ENCODE measurements at places on chromosomes 1 and 21. TPM values are rescaled to one million over a fixed set of nuclear protein-coding genes. Genes with fewer than 3 reads are reported as not detected.

GRCh38 chr1:161676958-161677689 is 14.2 kb downstream of the FCGR2B start:
- no peak for DNase-seq

DNA sequence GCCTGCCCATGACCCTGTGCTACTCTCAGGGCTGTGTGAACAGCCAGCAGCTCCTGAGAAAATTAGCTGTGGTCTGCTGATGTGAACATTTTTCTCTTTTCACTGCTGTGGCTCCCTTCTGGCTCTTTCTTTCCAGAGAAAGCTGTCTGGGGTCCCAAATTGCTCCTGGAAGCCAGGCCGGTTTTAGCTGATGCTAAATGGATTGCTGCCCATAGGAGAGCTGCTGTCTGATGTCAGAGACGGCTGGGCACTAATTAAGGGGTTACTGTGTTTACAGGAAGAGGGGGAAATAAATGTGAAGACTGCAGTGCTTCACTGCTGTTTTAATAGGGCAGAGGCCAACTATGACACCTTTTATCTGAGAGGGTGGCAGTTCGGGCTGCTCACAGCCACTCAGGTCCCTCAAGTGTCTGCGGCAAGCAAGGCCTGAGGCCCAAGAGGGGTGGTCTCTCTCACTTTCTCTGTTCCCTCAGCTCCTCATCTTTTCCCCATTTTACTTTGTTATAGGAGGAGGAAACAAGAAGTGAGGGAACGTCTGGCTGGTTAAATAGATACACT is 106.0 kb upstream of the GNG12 start:
- no peak for DNase-seq

GRCh38 chr1:58031416-58031815 is 515.1 kb downstream of the OMA1 start:
- no peak for DNase-seq

- no peak for DNase-seq
Measured at GRCh38 chr1:54144366-54144765, 8.4 kb downstream of the CDCP2 start.

DNA sequence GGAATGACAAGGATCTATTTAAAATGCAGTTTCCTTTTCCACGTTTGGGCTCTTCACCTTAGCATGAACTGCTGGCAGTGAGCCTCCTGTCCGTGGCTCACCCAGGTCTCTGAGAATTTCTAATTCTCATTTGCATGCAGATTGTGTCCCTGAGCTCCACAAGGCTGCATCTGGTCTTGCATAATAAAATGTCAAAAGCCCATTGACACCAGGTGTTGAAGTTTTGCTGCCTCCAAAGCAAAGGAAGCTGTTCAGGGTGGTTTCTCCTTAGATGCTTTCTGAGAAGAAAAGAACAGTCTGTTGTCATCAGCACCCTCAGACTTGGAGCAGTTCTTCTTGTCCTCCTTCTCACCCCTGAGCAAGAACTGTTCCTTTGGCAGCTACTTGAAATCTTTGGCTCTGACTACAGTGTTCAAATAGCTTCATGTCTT is 433.1 kb upstream of the KAZN start:
- peak; percentile 20 for DNase-seq

The ECM1 gene
- total RNA-seq, result 50.2 TPM

DNA sequence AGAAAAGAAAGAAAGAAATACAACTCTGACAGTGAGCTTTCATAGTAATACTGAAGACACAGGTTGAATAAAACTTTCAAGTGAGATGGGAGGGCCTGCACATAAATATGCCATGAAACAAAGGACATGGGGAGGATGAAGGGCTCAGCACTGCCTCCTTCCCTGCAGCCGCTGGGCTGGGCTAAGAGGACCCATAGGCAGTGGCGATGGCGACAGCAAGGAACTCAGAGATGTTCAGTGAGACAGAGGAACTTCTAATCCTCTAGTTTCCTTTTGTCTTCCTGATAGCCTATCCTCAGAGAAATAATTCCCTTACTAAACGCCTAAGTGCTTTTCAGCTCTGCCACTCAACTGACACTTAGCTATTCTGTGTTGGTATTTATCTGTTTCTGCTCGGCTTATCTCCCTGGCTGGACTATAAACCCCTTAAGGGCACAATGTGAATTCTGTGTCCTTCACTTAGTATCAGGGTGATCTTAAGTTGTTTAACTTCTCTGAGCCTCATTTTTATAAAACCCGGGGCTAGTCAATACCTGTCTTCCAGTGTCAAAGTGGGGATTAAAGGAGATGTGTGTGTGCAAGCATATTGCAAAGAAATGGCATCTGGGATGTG is 24.4 kb upstream of the IER5 start:
- DNase-seq, result no peak

GRCh38 chr1:171940368-171940767 is 99.1 kb downstream of the DNM3 start:
- no peak for DNase-seq

GRCh38 chr1:43061757-43062156 is 103.1 kb upstream of the SLC2A1 start:
- no peak for DNase-seq

- no peak for DNase-seq
Measured at GRCh38 chr21:28561772-28562171, 430.9 kb downstream of the LTN1 start.
